ENCODE measurements at places on chromosomes 7 and 10.

GRCh38 chr7:22480523-22481075 lies 19.4 kb downstream of the STEAP1B start:
- DNase-seq = no peak

- DNase-seq = no peak
Measured at GRCh38 chr10:72353028-72353964, 1.4 kb downstream of the DNAJB12 start.

GRCh38 chr7:50393547-50394252 lies 56.5 kb downstream of the FIGNL1 start:
- DNase-seq = peak; percentile 33

GRCh38 chr7:117163101-117163500 lies 159.8 kb downstream of the WNT2 start:
- DNase-seq = no peak

GRCh38 chr7:2163600-2164555 lies 68.9 kb downstream of the MAD1L1 start:
- no peak for DNase-seq

DNA sequence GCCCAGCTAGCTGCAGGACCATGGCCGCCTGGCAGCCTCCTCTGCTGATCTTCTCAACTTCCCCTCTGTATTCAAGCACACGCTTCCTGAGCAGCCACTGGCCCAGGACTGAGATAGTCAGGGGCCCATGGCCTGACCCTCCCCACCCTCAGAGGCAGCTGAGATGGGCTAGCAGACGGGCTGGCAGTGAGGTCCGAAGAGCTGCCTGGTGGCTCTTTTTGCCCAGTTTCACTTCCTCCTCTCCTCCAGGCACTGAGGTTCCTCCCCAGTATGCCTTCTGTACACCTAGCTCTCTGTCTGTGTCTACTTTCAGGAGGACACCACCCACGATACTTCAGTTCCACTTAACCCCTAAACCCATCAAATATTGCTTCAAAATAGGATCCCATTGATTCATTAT lies 395.6 kb downstream of the TNS3 start:
- DNase-seq = no peak

DNA sequence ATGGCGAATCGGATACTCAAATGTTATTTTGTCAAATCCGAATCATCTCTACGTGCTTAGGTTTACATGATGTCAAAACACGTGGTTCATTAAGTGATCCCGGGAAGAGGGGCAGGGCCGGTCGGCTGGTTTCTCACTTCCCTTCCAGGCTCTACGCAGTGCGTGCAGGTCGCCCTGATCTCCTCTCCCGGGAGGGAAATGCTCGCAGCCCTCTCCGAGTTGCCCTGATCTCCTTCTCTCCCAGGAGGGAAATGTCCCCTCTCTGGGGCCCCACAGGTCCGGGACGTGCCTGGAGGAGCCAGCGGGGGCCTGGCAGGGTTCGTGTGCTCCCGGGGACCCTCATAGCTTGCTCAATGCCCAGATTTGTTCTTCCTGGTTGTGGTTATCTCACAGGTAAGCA lies 202.7 kb downstream of the DNAJB6 start:
- no peak for DNase-seq

GRCh38 chr7:94907026-94907810 lies at the start of gene PPP1R9A:
Gene PPP1R9A (plus strand): TSS chr7:94907594. CDS start chr7:94910114, 2,520 bp downstream.
- DNase-seq = no peak

DNA sequence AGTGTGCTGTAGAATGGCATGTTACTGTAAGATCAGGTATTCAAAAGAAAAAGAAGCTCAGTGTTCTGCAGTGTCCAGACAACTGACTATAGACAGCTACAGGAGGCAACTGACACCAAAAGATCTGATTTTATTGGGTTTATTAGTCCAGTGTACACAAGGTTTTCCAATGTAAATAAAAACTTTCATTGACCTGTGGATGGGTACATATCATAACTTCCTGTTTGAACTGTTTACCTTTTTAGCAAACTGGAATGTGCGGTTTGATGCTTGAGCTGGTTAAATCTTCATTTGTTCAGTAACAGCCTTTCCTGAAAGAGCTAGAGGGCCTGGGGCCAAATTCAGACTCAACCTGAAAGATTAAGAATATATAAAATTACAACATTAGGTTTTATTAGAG lies 172.6 kb upstream of the SP8 start:
- no peak for DNase-seq

- no peak for DNase-seq
Measured at GRCh38 chr10:16832351-16833080, 15.3 kb upstream of the RSU1 start.

DNA sequence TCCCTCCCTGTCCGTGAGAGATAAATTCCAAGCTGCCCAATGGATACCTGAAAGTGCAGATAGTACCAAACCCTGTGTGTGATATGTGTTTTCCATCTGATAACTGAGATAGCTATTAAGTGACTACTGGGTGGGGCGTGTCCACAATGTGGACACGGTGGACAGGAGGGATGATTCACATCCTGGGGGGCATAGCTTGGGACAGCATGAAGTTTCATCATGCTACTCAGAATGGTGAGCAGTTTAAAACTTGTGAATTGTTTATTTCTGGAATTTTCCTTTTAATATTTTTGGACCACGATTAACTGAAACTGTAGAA lies 158.6 kb downstream of the CREB5 start:
- DNase-seq = no peak

GRCh38 chr10:5633166-5633749 lies 33.1 kb downstream of the ASB13 start:
- DNase-seq = no peak

DNA sequence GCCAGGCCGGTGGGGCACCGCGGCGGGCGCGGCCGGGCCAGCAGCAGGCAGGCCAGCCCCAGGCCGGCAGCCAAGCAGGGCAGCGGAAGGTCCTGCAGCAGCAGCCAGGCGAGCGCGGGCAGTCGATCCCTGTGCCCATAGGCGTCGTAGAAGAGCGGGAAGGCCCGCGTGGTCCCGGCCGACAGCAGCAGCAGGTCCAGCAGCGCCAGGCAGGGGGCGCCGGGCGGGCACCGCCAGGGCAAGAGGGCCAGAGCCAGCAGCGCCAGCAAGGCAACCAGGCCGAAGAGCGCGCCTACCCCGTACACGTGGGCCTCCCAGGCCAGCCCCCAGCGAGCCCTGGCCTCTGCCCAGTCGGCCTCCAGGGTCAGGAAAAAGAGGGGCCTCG lies 8.4 kb upstream of the RBM28 start:
- DNase-seq = no peak

DNA sequence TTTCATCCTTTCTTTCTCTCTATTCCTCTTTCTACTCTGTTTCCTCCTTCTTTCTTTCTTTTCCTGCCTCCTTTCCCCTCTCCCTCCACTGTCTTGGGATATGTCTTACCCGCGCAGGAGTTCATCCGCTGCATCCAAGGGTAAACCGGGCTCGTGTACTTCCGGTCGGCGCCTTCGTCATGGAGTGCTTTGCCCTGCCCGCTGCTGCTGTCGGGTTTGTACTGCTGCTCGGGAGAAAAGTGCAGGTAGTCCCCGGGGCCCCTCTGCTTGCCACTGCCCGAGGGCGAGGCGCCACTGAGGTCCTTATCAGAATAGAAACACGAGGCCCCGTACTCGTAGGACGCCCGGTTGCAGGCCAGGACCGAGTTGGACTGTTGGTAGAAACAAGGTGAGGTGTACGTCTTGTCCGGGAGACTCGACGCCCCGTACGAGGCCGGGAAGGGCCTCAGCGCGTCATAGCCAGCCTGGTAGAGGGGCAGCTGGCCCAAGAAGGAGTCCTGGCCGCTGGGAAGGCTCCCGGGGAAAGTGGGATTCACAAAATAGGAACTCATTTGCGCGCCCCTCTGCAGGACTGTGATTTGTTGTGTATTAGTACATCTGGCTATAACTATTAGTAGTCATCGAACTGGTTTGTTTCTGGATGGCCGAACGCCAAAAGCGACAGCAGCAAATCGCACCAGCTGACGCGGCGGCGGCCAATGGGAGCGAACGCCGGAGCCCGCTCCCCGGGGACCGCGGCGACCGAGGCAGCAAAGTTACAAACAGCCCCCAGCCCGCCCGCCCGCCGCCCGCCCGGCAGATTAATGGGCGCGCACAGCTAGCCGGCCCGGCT lies at the start of gene HOXA6:
Gene HOXA6 (minus strand): TSS at position 576 of the 832 bp plus-strand sequence. CDS start 25 bp downstream, at position 551.
- no peak for DNase-seq

DNA sequence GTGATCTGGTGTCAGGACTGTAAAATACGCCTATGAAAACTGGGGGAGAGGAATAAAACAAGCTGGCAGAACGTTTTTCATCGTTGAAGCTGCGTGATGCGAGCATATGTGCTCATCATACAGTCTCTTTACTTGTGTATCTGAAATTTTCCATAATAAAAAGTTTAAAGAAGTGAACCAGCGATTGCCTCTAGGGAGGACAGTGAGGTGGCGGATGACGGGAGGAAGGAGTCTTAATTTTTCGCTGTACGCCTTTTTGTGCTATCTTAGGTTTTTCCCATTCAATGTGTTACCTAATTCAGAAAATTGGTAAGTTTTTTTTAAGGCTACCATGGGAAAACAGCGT lies 891 bp upstream of the WAPL start:
- no peak for DNase-seq

DNA sequence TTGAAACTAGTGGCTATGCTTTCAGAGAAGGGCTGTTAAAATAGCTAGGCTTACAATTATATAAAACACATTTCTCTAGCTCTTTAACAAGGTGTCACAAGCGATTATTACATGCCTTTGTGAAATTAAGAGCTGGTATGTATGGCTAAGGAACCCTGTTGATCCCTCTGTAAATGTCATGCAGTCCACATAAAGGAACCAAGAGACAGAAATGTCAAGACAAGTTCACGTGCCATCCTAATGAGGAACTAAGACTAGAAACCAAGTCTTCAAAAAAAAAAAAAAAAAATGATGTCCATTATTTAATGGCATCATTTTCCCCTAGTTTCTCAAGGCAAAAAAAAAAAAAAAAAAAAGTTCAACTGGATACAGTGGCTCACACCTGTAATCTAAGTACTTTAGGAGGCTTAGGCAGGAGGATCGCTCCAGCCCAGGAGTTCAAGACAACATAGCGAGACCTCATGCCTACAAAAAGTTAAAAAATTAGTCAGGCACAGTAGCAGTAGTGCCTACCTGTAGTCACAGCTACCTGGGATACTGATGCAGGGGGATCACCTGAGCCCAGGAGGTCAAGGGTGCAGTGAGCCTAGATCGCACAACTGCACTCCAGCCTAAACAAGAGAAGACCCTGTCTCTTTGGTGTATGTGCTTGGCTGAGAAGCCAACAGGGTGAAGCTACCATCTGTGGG lies 63.4 kb downstream of the SRPK2 start:
- DNase-seq = no peak

DNA sequence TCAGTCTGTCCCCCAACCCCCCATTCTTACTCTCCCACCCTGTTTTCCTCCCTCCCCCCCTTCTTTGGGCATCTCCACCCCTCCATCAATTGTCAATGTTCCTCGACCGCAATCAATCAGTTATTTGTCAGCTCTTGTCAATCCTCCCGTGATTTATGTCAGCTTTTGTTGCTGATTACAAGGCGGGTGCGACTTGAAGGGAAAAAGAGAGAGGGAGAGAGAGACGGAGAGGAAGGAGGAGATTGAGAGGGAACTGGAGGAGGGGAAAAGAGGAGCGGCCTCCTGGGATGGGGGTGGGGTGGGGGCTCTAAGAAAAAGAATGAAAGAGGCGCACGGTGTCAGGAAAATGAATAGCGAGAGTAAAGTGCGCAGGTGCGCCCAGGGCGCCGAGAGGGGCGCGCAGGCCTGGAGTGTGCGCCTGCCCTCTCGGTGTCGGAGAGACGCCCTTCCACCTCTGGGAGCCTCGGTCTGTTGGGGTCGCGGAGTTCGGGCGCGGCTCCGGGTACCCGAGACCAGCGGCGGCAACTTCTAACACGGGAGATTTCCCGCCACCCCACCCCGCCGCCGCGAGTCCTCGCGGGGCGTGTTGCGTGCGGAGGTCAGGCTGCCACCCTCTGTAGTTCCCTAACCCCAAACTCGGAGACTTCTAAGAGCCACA lies 1.1 kb upstream of the ZNF503 start:
- DNase-seq = no peak

GRCh38 chr7:28488061-28488791 lies 75.9 kb downstream of the CREB5 start:
- DNase-seq = no peak

DNA sequence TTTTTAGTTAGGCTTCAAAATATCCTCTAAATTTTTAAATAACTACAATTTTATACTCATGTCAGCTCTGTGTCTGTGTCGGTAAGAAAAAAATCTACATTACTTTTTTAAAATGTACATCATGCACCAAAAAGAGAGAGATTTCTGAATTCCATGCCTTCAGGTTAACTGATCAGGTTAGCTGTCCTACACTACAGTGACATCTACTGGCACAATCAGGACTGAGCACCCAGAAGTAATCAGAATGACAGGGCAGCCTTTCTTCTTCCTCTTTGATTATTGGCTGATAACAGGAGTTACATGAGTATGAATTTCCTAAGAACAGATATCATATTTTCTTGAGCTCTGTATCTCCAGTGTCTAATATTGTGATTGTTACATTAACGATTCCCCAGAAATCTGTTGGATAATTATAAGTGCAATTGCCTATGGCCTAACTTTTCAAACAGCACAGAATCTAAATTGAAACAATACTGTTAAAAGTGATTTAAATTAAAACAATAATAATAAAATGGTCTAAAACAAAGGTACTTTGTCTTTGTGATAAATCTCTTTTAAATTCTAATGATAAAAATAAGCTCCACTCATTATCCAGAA lies 41.8 kb upstream of the HYCC1 start:
- peak; percentile 15 for DNase-seq

GRCh38 chr7:47807126-47807525 lies 141.1 kb downstream of the PKD1L1 start:
- DNase-seq = no peak

DNA sequence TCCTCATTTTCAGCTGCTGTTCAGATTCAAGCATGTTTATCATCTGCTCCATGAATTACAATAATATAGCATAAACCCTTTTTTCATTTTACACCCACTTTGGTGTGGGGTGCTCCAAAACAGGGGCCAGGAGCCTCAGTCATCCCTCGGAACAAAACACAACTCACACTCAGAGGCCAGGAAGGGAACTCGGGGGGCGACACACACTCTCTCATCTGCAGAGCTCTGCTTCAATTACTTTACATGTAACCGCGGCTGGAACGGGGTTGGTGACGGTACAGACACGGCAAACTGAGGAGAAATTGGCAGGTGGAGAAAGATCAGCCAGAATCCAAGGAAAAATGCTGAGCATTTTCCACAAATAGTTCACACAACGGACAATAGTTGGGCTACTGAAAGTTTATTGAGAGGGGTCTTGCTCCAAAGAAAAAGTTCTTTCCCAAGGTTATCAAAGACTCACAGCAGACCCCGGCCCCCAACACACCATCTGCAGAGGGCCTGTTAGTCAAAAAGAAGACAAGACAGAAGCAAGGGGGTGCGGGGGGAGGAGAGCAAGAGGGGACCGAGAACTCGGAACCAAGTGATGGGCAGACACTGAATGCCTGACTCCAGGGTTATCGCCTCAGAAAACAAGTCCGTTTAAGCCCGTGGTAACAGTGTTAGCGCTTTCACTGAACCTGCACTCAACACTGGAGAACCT lies 20.5 kb downstream of the DIP2C start:
- no peak for DNase-seq

All from activated T-helper 1 cell treated with Interleukin-2 at 50 U/mL for 16 hours (primary cell).